ENCODE measurements at places on chromosomes 5 and 9.

DNA sequence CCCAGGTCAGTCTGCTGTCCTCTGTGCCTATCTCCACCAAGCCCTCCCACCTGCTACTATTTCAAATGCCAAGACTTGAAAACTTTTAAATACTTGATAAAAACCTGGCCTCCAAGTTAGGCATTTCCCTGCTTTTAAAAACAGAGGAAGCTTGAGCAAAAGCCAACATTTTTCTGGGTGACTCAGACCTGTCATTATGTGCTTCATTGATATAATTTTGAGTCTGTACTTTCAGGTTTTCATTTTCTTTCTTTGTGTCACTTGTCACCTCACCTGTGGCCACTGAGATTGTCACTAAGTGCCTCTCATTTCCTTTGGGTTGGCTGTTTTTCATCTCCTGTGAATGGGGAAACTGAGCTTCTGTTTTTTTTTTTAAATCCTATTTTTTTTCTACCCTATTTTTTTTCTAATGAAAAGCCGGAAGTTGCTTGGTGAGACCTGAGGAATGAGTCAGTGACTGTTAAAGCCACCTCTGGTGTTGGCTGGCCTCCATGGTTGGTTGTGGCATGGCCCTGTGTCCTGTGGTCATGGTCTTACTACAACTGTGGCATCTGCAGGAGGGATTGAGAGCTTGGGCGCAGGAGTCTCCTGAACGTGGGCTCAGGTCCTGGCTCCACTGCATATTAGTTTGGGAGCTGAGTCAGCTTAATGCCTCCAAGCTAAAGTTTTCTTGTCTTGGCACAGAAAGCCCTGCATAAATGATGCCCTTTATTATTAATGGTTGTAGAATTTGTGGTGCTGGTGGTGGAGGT, 56.7 kb downstream of the ARHGAP26 start:
- no peak for DNase-seq

GRCh38 chr9:137255448-137256114, 454 bp downstream of the NELFB start:
- DNase-seq = no peak

GRCh38 chr9:136488247-136489214, 5.7 kb upstream of the SEC16A start:
- no peak for DNase-seq

DNA sequence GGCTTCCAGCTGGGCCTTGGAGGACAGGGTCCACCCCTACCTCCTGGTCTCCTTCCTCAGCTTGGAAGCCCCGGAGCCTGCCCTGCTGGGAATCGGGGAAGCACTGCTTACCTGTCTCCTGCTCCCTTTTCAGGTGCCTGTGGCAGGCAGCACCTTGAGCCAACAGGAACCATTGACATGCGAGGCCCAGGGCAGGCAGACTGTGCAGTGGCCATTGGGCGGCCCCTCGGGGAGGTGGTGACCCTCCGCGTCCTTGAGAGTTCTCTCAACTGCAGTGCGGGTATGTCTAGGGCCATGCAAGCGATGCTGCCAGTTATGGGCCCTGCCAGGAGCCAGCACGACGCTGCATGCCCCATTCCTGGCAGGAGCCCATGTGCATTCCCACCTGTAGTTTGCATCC, 3.8 kb upstream of the CACFD1 start:
- no peak for DNase-seq

DNA sequence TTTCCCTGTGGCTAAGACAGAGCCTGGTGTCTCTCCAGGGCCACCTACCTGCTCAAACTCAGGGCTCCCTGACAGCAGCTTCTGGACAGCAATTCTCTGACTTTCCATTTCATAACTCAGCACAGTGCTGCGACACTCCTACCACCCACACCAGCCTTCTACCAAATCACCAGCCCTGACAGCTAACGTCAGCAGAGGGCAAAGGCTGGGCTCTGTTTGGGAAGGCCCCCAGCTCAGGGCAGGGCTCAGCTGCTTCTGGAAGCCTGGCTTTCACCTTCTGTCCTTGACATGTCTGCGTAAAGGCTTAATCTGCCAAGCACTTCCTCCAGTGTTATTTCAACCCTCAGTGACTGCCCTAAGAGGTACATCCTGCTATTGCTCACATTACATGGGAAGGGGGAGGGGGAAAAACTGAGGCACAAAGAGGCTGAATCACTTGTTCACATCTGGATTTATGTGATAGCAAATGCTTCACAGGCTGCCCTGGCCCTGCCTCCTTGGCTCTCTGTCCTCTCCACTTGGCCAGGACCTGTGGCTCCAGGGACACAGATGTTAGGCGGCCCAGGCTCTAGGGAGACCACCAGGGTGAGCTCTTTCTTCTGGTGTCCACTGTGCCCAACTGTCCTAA, 102.5 kb upstream of the PANK3 start:
- no peak for DNase-seq

DNA sequence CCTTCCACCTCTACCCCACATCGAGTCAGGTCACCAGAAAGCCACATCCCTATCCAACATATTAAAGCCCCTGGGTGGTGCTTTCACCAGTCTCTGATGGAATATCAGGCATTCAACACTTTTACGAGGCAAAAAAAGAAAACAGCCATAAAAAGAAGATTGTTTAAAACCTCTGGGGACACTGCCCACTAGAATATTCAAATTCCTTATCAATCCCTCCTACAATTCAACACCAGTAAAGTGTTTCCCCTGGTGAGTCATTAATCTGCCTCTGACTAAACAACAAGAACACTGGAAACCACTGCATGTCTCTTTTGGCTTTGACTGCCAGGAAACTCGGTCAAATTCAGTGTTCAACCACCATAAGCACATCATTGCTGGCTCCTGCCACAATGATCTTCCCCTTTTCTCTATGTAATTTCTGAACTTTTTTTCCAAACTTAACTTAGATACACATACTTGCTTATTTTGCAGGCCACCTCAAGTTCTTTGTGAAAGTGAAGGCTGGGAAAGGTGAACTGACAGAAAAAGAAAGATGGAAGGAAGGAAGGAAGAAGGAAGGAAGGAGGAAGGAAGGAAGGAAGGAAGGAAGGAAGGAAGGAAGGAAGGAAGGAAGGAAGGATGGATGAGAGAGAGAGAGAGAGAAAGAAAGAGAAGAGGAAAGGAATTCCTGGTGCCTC, 105.3 kb downstream of the PAX5 start:
- peak; percentile 35 for DNase-seq
